ENCODE measurements at places on chromosomes 6 and 20.

DNA sequence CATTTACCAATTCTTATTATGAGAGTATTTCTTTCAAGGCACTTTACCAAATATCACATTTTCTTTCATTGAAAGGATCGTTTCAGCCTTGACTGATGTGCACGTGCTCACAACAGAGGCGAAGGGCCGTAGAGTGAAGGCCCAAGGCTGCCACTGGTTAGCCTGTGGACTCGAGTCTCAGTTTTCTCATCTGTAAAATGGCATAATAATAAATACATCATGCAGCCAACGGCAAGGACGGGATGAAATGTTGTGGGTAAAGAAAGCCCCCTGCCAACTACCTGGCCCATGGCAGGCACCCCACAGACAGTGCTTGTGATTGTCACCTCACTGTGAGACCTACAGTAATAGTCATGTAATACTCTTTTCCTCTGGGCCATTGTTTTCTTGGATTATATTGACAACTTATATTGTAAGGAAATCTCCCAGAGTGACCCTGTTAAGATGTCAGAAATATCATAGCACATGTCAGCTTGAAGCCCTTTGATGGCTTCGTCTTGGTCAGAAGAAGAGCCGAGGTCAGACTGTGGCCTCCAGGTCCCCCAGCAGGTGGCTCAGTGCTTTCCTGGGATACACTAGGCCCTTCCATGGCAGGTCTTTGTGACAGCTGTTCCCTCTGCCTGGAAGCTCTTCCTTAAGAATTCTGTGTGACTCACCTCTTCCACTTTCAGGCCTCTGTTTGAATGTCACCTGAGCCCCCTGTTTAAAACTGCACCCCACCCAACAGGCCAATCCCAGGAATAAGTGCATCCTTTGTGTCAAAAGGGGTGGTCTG lies 36.3 kb downstream of the FAM50B start:
- peak; percentile 33 for DNase-seq

- DNase-seq = no peak
Measured at GRCh38 chr6:144816936-144817335, 531.8 kb downstream of the UTRN start.

DNA sequence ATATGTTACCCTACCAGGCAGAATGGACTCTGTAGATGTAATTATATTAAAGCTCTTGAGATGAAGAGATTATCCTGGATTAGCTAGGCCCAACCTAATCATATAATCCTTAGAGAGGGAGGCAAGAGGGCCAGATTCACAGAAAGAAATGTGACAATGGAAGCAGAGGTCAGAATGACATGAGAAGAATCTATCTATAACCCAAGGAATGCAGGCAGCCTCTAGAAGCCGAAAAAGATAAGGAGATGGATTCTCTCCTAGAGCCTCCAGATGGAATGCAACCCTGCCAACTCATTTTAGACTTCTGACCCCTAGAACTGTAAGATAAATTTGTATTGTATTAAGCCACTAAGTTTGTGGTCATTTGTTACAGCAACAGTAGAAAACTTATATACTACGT lies 12.3 kb downstream of the PXT1 start:
- DNase-seq = no peak

GRCh38 chr20:17300113-17300512 lies 73.3 kb downstream of the PCSK2 start:
- DNase-seq = no peak

- DNase-seq = no peak
Measured at GRCh38 chr20:53255102-53255710, 283.0 kb downstream of the TSHZ2 start.

GRCh38 chr20:50498071-50498776 lies 12.0 kb upstream of the PTPN1 start:
- peak; percentile 90 for DNase-seq

DNA sequence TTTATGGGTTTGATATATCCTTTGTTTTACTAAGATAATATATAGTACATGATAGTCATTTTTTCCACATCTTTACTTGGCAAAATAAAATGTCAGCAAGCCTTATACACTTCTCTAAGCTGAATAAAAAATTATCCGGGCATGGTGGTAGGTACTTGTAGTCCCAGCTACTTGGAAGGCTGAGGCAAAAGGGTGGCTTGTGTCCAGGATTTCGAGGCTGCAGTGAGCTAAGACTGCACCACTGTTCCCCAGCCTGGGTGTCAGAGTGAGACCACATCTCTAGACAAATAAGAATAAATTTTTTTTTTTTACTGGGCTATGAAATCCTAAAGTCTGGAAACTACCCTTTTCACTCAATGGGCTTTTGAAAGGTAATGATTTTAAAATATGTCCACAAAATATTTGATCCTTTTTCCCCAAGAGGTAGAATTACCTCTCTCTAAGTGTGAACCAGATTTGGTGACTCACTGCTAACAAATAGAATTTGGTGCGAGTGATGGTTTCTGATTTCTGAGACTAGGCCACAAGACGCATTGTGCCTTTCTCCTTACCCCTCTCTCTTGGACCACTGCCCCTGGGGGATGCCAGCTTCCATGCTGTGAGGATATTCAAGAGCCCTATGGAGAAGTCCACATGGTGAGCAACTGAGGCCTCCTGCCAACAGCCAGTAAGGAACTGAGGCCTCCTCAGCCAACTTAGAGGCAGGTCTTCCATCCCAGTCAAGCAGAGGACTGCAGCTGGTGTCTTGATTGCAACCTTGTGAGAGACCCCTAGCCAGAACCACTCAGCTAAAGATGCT lies 84.2 kb upstream of the ZNFX1 start:
- no peak for DNase-seq

DNA sequence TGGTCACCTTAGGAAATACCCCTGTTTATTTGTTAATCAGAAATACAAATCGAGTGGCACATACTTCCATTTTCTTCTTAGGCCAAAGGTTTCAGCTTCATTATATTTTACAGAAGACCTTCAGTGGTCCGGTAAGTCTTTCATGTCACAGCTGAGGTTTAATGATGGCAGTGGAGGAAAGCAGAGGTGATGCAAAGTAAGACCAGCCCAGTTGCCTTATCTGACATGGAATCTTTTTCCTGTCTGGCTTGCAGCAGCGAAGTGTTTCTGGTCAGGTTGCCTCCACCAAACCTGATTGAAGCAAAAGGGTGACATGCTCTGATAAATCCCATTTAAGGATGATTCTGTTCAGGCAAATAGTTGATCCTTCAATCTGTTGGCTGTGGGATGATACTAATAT lies 100.0 kb downstream of the PRDM1 start:
- no peak for DNase-seq

- peak; percentile 2 for DNase-seq
Measured at GRCh38 chr6:106751501-106752252, 122.3 kb downstream of the QRSL1 start.

- no peak for DNase-seq
Measured at GRCh38 chr6:56516003-56516402, 126.7 kb downstream of the DST start.

DNA sequence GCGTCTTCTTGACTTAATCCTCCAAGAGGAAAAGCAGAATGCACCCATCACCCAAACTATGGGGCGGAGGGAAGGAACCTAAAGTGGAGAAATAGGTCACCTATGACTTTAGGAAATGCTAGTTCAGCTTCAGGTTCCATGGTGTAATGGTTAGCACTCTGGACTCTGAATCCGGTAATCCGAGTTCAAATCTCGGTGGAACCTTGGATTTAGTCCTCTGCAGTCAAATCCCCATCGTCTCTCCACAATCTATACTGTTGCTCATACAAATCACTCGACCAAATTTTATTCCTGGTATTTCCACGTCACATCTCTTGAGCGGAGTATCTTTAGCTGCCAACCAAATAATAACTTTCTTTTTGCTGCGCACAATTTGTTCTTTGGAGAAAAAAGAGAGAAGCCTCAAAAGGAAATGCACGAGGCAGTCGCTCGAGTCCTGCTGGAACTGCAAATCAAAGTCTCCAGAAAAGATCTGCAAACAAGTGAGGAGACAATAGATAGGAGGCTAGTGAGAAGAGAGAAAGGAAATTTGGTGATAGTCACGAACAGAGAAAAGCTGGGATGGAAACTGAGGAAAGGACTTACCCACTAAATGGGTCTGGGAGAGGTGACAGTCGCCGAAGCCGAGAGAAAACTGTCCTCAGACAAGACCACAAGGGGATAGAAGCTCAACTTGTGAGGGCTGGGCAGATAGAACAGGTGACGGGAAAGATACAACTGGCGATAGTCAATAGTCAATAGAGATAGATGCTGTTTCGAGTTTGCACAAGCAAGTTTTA lies 16.6 kb downstream of the POM121L2 start:
- DNase-seq = peak; percentile 66

DNA sequence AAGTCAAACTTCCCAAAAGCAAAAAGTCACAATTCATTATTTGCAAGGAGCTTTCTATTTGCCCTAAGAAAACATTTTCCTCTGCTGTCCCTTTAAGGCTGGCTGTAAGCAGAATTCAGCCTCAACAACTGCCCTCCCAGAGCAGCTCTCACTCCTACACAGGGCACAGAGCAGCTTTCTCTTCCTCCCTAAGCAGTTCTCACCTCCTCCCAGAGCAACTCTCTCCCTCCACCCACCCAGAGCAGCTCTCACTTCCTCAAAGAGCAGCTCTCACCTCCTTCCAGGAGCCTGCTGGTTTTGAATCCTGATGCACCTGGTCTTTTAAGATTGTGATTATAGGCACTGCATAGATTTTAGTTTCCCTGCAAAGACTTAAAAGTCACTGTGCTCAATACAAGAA lies 120.6 kb upstream of the TMEM181 start:
- no peak for DNase-seq

DNA sequence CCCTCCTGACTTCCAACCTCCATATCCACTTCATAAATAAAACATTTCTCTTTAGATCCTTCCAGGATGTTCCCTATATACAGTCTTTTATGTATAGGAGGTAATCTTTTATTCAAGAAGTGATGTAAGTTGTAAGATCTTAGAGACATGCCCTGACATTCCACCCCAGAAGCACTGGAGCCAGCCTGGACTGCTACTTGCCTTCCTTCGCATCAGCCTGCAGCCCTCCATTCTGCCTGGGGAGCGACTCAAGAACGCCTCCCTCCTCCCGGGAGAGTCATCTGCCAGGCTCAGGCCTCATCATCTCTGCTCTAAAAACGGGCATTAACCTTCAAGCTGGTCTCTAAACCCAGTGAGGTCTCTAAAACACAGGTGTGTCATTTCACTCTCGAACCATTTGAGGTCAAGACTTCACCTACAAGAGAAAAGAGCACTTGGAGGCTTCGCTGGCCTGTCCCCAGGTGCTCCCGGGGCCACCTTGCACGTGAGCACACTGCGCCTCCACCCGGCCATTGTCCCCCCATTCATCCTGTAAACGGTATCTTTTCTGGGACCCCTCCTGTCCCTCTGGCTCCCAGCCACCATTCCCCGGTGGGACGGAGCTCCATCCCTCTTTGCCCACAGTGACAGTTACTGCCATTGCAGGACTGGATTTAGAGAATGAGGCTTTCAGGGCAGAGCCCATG lies 107.5 kb upstream of the PDE10A start:
- no peak for DNase-seq

GRCh38 chr6:27474172-27474465 lies 1.2 kb upstream of the ZNF184 start:
- DNase-seq = no peak

DNA sequence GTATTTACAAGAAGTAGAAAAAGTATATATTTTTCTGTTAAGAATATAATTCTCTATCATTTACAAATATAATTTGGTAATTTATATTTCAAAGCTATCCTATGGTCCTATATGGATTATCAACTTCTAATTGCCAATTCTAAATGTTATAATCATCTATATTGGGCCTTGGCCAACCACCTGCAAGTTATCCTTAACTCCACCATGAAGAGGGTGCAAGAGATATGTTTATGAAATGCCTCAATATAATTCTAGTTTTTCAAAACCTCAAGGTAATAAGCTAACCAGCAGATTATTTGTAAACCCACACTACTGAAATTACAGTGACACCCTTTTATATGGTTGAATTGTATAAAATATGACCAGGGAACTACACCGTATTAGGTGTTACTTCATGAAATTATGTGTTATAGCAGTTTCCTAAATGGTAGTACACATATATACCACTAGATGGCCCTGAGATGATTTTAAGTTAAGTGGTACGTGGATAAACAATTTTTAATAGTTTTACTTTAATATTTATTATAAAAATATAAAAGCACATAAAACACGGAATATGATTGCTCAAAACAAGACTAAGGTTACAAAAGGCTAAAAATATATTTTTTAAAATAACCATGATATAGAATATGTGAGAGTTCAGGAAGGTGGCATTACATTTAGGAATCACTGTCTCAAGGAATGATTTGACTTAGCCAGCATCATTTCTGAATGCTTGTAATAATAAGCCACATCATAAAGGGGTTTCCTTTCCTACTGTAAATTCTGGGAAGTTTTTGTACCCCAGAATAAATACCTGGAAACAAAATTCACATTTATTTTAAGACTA lies 9.8 kb upstream of the PNISR start:
- DNase-seq = peak; percentile 56

GRCh38 chr6:33590531-33591198 lies 10.6 kb upstream of the BAK1 start:
- peak; percentile 53 for DNase-seq

DNA sequence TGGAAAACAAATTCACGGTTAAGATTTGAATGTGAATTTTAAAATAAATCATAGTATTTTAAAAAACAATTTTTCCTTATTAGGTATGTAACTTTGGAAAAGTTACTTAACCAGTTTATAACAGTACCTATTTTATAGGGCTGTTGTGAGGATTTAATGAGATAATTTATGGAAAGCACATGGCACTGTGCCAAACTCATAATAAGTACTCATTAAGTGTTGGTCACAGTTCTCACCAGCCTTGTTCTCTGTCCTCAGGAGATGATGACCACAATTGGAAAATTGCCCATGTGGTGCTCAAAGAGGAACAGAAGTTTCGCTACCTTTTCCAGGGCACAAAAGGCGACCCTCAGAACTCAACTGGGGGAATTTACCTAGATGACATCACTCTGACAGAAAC lies 39.6 kb downstream of the MEP1A start:
- no peak for DNase-seq

DNA sequence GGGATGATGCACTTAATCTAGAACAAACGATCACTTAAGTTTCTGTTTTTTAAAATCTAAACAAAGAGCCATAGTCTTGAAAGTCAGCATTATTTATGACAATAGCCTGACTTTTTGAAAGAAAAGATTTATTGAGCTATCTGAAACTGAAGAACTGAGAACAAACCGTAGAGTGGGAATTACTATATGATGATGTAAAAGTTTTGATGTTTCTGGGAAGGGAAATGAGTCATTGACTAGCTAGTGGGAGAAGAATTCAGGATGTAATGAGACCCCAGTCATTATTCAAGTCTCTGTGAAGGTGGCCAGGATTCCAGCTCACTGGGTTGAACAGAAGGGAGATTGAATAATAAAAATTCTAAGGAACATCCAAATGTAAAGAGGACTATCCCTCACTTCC lies 83.4 kb upstream of the FABP7 start:
- peak; percentile 65 for DNase-seq

- no peak for DNase-seq
Measured at GRCh38 chr6:139654309-139654708, 279.9 kb upstream of the CITED2 start.

GRCh38 chr6:168655462-168656152 lies 214.6 kb downstream of the SMOC2 start:
- DNase-seq = no peak

DNA sequence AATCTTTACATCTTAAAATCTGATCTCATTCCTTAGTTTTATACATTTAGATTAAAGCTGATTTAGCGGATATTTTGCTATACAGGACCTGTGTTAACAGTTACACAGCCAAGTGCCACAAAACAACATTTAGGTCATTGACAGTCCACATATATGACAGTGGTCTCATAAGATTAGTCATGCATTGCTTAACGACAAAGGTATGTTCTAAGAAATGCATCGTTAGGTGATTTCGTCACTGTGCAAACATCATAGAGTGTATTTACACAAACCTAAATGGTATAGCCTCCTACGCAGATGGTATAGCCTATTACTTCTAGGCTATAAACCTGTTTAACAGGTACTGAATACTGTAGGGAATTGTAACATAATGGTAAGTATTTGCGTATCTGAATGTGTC lies 21.6 kb downstream of the ADGRG6 start:
- no peak for DNase-seq

Data from GM23248 (cell line).